NCI-H526 treated with DMSO at 0.1 percent for 48 hours (cell line): ENCODE measurements at places on chromosomes 5 and 9.

DNA sequence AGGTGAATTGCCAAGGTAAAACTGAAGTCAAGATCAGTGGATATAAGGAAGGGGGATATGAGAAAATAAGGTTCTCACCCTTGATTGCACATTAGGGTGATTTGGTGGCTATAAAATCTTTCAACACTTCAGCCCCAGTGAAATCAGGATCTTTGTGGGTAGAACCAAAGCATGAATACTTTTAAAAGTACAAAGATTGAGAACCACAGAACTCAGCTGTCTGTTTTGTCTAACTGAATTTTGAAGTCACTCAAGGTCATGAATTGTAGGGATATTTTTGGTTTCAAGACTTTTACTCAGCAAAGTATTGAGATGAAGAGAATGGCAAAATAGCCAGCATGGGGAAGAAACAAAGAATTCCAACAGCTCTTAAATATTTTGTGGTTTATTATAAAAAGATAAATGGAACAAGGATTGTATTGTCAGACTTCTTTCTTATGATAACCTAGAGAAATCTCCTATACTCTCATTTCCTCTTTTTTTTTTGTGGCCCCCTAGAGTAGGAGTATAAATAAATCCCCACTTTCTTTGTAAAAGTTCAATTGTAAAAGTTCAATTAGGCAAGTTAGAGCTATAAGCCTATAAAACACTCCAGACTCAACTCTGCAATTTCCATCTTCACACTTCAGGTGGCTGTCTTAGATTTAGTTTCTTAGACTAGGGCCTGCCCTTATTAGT, 272.9 kb downstream of the PDE4D start:
- no peak for DNase-seq

GRCh38 chr9:117325831-117326230, 89.0 kb downstream of the ASTN2 start:
- no peak for DNase-seq

DNA sequence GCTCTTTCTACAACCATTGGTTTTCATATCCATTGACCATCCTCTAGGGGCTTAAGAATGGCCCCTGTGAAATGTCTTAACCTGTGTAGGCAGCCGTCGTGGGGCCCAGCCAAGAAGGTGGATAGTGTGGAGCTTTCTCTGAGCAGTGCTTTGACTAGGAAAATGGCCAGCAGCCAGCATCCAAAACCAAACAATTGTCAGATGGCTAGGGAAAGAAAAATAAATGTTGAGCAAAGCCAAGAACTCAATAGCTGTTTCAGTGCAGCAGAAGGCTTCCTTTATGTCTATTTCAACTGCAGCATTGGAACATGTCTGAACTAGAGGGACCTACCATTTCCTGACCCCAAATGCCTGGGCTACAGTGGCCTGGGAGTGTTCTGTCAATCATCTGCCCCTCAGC, 374.9 kb downstream of the TLE4 start:
- no peak for DNase-seq

- no peak for DNase-seq
Observed at GRCh38 chr9:78692871-78693270, 395.9 kb downstream of the PSAT1 start.

GRCh38 chr5:64140018-64140417, 25.6 kb upstream of the RNF180 start:
- DNase-seq, result no peak

GRCh38 chr9:69444021-69444420, 119.0 kb downstream of the ENTREP1 start:
- DNase-seq, result no peak

- no peak for DNase-seq
Observed at GRCh38 chr5:42701351-42702059, 55.1 kb upstream of the CCDC152 start.
